ENCODE measurements at places on chromosomes 11 and 22.

DNA sequence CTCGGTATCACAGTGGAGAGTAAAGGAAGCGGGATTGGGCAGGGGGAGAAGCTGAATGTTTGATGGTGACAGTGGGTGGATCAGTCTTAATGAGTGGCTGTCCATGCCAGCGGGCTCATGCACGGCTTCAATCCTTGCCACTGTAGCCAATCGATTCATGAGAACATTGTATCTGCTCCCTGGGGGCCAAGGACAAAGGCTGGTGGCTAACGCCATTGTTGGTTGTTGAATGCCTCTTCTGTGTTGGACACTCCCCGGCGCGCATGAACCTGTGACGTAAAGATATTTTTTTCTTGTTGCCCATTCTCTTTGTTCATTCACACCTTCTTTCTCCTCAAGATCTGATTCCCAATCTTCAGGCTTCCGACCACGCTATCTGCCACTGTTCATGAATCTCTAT, 20.9 kb upstream of the ATXN10 start:
- no peak for DNase-seq
- H3K36me3 ChIP-seq, result no peaks in the 10 kb centered on the region
- peaks cover 3% of the 10 kb centered on the region for H3K4me1 ChIP-seq
- H3K4me3 ChIP-seq, result no peak overlapping the region
- no peak overlapping the region for H3K27ac ChIP-seq
- peaks cover 62% of the 10 kb centered on the region for H3K27me3 ChIP-seq

DNA sequence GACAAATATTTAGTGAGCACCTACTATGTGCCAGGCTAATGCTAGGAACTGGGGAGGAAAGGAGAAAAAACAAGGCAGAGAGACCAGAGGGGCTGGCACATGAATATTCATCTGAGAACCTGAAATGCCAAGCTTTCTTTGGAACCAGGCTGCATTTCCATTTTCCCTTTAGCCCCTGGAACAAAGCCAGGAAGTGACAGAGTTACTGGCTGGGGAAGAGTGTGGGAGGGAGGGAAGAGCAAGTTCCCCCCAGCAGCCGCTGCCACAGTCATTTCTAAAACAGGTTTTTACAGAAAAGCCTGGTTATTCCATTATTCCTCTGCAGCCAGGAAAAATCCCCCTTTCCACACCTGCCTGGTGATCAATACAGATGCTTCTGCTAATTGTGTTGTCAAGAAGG, 97.0 kb downstream of the SPON1 start:
- H3K27ac ChIP-seq, result no peak overlapping the region
- peaks cover 11% of the 10 kb centered on the region for H3K27me3 ChIP-seq
- peaks cover 11% of the 10 kb centered on the region for H3K4me1 ChIP-seq
- no peak for DNase-seq
- H3K36me3 ChIP-seq, result peaks cover 2% of the 10 kb centered on the region
- no peak overlapping the region for H3K4me3 ChIP-seq

DNA sequence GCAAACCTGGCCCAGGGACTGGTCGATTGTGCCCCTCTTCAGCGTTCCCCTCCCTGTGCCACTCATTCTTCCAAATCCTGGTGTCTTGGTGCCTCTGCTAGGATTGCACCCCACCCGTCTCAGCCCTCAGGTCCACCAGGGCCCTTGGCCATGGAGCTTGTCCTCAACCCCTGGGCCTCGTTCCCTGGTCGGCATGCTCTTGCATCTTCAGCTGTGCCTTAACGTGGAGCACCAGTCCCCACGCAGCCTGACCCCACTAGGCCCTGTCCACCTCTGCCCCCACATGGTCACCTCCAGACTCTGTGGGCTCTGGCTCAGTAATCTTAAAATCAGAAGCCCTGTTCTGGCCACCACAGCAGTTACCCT, 61.1 kb downstream of the OSBP2 start:
- no peaks in the 10 kb centered on the region for H3K36me3 ChIP-seq
- no peak for DNase-seq
- no peak overlapping the region for H3K4me3 ChIP-seq
- H3K27me3 ChIP-seq, result no peaks in the 10 kb centered on the region
- no peak overlapping the region for H3K27ac ChIP-seq
- H3K4me1 ChIP-seq, result no peaks in the 10 kb centered on the region

- H3K4me3 ChIP-seq, result no peak overlapping the region
- H3K27ac ChIP-seq, result no peak overlapping the region
- no peaks in the 10 kb centered on the region for H3K27me3 ChIP-seq
Observed at GRCh38 chr22:47594836-47595521, 832.5 kb downstream of the TBC1D22A start.

DNA sequence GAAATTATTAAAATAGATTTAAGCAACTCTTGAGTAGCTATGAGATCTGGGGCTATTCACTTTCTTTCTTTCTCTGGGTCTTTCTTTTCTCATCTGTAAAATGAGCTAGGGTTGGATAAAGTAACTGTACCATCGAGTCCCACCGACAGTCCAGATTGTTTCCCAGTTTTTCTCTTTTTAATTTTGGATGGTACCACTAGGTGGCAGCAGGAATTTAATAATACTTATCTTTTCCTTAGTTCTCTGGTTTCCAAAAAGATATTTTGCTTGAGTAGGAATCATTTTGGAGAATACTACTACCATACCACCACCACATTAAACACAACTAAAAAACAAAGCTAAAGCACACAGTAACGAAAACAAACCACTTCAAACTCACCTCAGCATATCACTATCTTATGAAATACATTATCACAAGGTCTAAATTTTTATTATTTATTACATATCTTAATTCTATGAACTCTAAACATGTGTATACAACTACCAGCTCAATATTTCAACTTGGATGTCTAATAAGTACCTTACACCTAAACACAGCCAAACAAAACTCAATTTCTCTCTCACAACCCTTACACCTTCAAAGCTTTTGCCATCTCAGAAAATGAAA, 584.0 kb downstream of the KCNA4 start:
- DNase-seq, result no peak
- no peak overlapping the region for H3K4me3 ChIP-seq

DNA sequence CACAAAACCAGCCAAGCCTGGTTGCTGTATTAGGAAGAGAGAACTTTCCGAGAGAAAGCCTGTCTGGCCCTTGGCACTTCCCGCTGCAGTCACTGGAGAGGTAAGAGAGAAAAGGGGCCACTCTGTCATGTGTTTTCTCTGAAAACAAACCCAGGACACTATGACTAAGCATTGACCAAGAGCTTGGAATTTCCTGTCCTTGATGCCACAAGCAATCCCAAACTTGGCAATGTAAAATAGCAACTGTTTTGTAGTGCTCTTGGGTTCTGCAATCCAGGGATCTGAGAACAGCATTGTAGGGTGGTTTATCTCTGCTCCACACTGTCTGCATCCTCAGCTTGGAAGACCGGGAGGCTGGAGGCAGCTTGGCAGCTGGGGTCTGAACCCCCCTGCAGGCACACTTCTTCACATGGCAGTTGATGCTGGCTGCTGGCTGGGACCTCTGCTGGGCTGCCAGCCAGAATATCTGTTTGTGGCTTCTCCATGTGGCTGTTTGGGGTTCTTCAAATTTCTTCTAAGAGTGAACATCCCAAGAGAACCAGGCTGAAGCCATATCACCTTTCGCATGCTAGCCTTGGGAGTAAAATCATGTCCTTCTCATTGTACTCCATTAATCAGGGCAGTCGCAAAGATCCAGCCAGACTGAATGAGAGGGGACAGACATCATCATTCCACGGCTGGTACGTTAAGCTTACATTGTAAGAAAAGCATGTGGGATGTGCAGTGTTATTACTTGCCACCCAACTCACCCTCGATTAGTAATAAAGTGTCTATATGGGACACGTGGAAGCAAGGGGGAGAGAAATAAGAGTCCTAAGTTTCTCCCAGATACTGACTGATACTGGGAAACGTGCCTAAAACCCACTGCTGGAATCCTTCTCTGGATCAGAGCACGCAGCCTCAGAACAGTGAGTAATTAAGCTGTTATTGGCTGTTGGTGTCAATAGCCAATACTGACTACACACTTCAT, 537.4 kb upstream of the B3GAT1 start:
- no peak overlapping the region for H3K27ac ChIP-seq
- H3K4me3 ChIP-seq, result no peak overlapping the region
- H3K27me3 ChIP-seq, result peaks cover 3% of the 10 kb centered on the region
- DNase-seq, result no peak
- H3K36me3 ChIP-seq, result no peaks in the 10 kb centered on the region
- no peaks in the 10 kb centered on the region for H3K4me1 ChIP-seq

DNA sequence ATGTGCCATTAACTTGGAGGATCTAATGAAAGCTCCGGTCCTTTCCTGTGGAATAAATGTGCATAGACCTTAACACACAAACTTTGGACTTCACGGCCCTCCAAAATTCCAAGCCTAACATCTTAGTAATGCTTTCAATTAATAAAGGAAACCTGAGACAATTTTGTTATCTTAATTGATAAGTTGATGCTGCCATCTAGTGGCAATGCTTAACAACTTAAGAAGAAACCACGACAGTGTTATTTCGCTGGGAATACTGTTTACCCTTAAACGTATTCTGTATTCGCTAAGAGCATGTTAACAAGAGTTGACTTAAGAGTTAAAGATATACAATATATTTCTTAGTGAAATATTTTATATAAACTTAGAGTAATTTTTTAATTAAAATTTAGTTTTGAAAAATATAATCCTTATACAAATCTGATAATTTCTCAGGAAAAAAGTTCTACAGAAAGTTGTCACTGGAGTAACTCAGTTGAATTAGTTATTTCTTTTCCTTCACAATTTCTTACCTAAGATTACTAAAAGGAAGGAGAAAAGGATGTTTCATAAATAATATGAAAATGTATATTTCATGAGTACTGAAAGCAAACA, 35.0 kb upstream of the OR9G4 start:
- H3K27ac ChIP-seq, result no peak overlapping the region
- DNase-seq, result no peak
- H3K36me3 ChIP-seq, result no peaks in the 10 kb centered on the region
- no peaks in the 10 kb centered on the region for H3K4me1 ChIP-seq
- H3K4me3 ChIP-seq, result no peak overlapping the region
- H3K27me3 ChIP-seq, result peaks cover 3% of the 10 kb centered on the region

DNA sequence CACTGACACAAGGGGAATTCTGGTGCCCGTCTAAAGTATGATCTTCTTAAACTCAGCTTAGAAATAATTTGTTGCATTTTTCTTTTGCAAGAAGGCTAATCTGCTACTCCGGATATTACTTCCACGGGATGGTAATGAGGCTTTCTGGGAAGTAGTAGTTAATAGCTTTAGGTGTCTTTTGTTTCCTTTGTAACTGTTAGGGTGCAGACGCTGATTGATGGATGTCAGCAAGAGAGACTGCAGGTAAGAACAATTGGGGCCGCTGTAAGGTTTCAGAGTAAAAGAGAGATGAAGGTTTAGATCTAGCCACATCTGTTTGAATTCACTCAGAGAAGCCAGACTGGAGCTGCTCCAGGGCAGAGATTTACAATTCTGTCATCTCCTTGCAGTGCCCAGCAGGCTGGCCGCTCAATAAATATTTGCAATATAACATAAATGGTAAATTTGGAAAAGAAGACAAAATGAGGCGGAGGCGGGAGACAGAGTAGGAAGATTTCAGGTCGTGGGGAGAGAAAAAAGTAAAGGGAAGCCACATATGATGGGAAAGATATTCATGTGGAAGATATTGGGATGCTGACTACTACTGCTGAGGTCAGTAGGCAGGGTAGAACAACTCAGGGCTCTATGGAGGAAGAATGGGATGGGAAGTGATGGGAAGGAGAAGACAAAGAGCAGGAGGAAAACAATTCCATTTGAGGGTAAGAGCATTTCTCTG, 320.5 kb downstream of the AASDHPPT start:
- H3K36me3 ChIP-seq, result no peaks in the 10 kb centered on the region
- H3K4me3 ChIP-seq, result no peak overlapping the region
- H3K4me1 ChIP-seq, result no peaks in the 10 kb centered on the region
- H3K27ac ChIP-seq, result no peak overlapping the region

DNA sequence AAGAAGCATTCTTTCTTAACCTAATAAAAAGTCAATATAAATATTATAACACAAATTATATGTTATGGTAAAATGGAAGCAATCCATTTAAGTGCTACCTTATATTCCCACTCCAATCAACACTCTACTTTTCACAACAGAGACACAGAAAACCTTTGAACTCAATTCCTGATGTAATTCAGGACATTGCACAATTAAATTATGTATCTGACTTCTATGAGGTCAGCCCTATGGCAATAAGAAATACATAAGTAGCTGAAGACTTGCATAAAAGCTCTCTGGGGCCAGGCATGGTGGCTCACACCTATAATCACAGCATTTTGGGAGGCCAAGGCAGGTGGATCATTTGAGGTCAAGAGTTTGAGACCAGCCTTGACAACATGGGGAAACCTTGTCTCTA, 6.8 kb downstream of the OR4D10 start:
- no peaks in the 10 kb centered on the region for H3K4me1 ChIP-seq
- H3K4me3 ChIP-seq, result no peak overlapping the region
- peaks cover 13% of the 10 kb centered on the region for H3K27me3 ChIP-seq

DNA sequence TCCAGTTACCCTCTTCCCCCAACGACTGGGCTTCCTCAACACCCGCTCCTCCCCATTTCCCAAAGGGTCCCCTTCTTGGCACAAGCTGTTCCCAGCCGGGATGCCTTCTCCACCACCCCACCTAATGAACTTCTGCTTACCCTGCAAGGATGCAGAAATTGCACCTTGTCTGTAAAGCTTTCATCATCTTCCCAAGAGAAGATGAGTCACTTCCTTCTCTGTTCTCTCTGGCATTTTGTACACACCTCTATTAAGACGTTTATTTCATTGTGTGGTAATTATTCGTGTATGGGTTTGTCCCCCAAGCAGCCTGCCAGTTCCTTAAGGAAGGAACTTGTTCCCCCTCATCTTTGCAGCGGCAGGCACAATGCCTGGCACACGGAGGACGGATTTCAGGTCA, 351.1 kb downstream of the CADM1 start:
- no peak overlapping the region for H3K4me3 ChIP-seq
- H3K4me1 ChIP-seq, result no peaks in the 10 kb centered on the region
- no peaks in the 10 kb centered on the region for H3K27me3 ChIP-seq
- no peaks in the 10 kb centered on the region for H3K36me3 ChIP-seq
- DNase-seq, result no peak

- H3K36me3 ChIP-seq, result peaks cover 72% of the 10 kb centered on the region
- H3K4me1 ChIP-seq, result peaks cover 84% of the 10 kb centered on the region
- H3K27ac ChIP-seq, result peak overlapping the region; percentile 65
- H3K27me3 ChIP-seq, result no peaks in the 10 kb centered on the region
Observed at GRCh38 chr11:65435411-65435931, 12.9 kb downstream of the NEAT1 start.

DNA sequence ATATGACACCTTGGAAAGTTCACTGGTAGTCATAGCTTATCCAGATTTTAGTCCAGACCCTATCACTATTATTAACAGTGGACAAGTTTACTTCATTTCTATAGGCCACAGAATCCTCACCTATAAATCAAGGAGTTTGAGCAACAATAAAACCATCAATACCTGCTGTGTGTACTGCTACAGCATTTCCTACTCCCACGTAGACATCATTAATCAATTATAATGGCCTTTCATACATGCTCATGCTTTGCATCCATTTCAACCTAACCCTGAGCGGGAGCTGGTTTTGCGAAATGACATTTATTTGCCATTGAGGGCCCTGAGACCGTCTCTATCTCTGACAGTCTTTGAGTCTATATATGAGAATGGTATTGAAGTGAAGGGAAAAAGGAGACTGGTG, 312.3 kb downstream of the FAT3 start:
- H3K4me3 ChIP-seq, result no peak overlapping the region
- no peaks in the 10 kb centered on the region for H3K36me3 ChIP-seq
- no peaks in the 10 kb centered on the region for H3K4me1 ChIP-seq
- H3K27ac ChIP-seq, result no peak overlapping the region
- no peaks in the 10 kb centered on the region for H3K27me3 ChIP-seq

GRCh38 chr11:63518548-63518947, 12.7 kb downstream of the LGALS12 start:
- no peak overlapping the region for H3K27ac ChIP-seq
- DNase-seq, result no peak
- H3K4me1 ChIP-seq, result peaks cover 9% of the 10 kb centered on the region
- H3K27me3 ChIP-seq, result peaks cover 5% of the 10 kb centered on the region
